Activated CD4-positive, alpha-beta T cell treated with anti-CD3 and anti-CD28 coated beads, Interleukin-2, amount 50 U/mL, for 1 hour (primary cell): ENCODE measurements at places on chromosomes 5 and 9.
A peak's percentile ranks its signal among the peaks of the same experiment; 100 is the strongest.

DNA sequence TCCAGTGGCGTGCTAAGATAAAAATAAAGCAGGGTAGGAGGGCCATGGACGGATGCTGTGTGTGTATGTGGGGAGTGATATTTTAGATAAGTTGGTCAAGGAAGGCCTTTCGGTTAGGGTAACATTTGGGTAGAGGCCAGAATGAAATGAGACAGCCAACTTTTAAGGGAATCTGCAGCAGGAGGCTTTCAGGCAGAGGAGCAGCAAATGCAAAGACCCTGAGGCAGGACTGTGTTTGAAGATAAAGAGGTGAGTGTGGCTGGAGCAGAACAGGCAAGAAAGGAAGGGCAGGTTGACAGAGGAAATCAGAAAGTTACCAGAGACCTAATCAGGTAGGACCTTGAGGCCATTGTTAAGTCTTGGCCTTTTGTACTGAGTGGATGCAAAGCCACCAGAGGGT, 106.2 kb downstream of the MAST4 start:
- DNase-seq, result no peak

- no peak for DNase-seq
These were observed 262.8 kb upstream of the DAPK1 start for GRCh38 chr9:87234854-87235253.

DNA sequence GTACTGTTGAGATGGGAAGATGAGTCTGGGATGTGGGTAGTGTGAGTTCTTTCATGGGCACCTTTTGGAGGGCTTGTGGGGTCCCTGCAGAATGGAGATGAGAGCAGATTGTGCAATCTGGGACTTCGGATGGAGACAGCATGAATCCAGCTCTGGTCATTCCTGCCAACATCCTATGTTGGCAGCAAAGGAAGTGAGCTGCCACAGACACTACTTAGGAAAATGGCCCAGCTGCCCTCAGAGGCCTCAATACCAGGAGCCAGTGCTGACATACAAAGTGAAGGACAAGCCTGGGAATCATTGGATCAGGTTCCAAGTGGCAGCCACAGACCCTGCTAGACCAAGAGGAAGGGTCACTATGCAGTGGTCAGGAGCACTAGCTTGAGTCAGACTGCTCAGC, 402.8 kb downstream of the CDK5RAP2 start:
- no peak for DNase-seq

- no peak for DNase-seq
These were observed 77.9 kb upstream of the KLF9 start for GRCh38 chr9:70492319-70492777.

DNA sequence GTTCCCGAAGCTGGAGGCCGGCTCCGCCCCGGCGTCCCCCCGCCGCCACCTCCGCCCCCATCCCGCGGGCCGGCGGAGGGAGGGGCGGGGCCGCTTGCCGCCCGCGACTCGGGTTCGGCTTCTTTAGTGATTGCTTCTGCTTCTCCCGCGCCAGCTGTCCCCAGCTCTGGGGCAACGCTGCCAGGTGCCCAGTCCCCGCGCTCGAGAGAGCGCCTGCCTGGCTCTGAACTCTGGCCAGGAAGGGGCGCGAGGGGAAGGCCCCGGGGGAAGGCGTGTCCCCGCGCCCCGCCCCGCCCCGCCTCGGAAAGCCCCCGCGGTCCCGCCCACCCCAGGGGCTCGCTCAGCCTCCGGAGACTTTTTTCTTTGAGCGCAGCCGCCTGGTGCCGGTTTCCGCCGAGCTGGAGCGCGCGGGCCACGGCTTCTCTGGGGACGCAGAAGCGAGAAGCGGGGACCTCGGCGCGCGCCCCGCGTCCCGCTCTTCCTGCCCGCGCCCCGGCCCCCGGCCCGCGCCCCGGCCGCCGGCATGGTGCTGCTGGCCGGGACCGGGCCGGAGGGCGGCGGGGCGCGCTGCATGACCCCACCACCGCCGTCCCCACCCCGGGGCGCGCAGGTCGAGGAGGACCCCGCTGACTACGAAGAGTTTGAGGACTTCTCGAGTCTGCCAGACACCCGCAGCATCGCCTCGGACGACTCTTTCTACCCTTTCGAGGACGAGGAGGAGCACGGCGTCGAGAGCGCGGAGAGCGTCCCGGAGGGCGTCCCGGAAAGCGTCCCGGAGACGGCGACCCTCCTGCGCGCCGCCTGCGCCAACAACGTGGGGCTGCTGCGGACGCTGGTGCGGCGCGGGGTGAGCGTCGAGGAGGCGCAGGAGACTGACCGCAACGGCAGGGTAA, at the start of gene ANKRD33B:
Gene ANKRD33B, plus strand, starts transcription at position 126 of the 893 bp plus-strand sequence. Its CDS starts 398 bp downstream, at position 524.
- DNase-seq, result peak; percentile 70

GRCh38 chr9:72205513-72205912, 56.3 kb downstream of the GDA start:
- no peak for DNase-seq

GRCh38 chr9:89928106-89928505, 323.3 kb downstream of the GADD45G start:
- DNase-seq, result no peak

- no peak for DNase-seq
These were observed 12.1 kb upstream of the P4HA2 start for GRCh38 chr5:132239776-132240175.

- DNase-seq, result no peak
These were observed 15.3 kb downstream of the ESM1 start for GRCh38 chr5:54969856-54970828.

DNA sequence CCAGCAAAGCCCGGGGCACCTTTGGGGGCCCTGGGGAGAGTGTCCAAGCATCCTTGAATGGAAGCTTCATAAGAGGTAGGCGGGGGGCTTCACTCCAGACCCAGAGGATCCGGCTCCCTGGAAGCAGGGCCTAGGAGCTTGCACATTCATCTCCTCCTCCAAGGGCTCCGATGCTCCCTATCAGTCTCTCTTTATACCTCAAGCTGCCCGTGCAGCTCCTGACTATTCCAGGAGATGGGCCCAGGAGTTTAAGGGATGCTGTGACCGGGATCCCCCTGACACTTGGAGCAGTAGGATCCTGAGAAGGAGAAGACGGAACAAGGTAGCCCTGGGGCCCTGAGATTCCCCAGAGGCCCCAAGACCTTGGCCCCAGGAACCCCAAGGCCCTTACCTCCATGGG, 25.9 kb downstream of the CSF1R start:
- no peak for DNase-seq

DNA sequence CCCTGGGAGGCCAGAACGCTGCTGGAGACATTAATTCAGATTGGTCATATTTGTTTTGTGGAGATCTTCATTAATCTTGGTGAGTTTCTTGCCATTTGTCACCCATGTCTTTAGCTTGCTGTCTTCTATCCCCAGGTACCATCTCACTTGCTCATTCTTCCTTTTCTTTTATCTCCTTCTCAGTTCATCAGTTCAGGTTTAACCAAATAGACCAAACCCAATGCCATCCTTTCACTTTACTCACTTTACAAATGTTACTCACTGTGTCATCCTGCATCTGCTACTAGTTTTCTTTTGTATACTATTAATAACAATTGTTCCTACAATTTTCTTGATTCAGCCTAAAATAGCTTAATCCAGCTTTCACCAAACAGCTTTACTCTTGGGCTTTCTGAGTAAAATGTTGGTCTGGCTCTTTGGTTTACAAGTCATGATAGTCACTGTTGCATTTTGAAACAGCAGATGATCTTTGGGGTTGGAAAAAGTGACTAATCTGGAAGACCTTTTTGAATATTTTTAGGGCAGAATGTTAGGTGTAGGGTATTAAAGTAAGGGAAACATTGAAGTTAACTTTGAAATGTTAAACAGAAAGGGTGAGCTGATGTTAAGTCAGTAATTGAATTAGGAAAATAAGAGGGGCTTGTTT, 246.9 kb downstream of the ZSWIM6 start:
- no peak for DNase-seq

GRCh38 chr9:33375841-33376321, 26.5 kb downstream of the AQP7 start:
- no peak for DNase-seq

- DNase-seq, result no peak
These were observed 2.8 kb upstream of the NOL6 start for GRCh38 chr9:33476503-33476902.

DNA sequence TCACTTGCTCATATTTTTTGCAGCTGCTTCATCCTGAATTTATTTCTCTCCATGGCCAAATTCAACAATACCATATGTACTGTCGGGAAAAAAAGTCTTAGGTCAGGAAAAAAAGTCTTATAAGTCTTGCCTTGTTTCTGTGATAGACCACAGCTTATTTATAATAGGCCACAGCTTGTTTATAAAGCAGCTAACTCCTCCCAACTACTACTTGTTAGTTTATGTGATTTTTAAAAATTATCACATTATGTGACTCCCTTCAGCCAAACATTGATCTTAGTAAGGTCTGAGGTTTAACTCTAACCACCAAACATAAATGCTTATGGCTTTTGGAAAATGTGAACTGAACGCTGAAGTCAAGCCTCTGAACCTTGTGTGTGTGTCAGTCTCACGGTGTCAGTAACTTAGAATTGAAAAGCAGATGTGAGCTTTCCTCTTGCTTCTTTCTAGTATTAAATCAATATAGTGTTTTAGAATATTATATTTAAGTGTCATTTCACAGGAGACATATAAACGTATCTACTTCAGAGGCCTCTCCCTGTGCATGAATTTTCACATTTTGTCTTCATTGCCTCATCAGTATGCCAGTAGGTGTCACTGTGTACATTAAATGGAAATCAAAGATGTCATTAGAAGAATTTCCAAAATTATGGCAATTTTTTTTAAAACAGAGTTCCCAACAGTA, 51.3 kb downstream of the SNX24 start:
- no peak for DNase-seq

- DNase-seq, result no peak
These were observed 1.4 kb upstream of the NFX1 start for GRCh38 chr9:33288828-33289483.

DNA sequence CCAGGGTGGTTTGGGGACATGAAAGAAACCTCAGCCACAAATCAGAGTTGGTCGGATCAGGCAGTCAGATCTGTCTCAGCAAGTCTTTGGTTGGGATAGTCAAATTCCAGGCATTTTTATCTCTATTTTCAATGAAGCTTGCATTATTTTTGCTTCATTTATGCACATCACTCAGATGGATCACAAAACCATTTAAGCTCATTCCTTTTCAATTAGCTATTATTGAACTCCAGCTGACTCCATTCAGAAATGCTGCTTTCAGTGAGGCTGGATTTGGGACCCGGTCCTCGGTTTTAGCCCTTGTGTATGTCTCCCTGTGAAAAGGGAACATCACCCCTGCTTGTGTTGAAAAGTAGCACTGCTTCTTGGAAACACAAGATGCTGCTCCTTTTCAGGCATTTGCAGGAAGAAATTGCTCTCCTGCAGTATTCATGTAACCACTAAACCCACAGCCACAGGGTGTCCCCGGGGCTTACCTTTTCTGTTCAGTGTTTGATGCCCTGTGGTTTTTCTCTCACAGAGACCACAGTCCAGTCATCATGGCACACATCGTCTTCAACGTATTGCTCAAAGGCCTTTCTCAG, 232.9 kb downstream of the NFIB start:
- DNase-seq, result no peak
